ENCODE measurements at places on chromosomes 4 and X.

- no peak for DNase-seq
These were observed 168.6 kb downstream of the NEK1 start for GRCh38 chr4:169443748-169444147.

GRCh38 chrX:42027367-42028000 lies 104.1 kb upstream of the CASK start:
- no peak for DNase-seq

DNA sequence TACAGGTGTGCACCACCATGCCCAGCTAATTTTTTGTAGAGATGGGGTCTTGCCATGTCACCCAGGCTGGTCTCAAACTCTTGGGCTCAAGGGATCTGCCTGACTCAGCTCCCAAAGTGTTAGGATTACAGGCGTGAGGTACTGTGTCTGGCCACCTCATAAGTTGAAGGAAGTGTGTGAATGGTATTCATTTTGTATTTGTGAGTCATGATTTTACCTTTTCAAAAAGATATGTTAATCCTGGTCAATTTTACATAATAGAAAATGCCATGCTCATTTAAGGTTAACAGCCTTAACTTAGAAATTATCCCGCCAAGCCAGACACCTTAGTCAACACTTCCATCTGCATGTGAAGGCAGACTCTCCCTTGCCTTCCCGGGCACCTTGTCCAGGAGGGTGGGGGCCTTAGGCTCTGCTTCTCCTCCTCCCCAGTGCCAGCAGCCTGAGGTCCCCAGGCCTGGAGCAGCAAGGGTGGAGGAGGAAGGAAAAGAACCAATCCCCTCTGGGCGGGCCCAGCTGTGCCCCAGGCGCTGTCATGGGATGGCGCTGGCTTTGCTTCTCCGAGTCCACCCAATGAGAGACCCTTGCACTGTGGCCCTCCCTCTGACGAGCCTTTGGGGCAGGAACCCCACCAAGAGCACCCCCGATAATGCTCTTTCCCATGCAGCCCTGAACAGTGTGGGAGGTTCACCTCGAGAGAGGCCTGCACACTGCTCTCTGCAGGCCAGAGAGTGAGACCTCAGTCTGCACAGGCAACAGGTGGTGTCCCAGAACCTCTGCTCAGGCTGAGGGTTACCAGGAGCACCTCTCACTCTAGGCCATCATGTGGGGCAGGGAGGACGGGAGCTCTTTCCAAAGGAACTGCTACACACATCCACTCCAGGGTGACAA lies 37.3 kb downstream of the RNF212 start:
- no peak for DNase-seq

- no peak for DNase-seq
These were observed 106.2 kb downstream of the HDAC8 start for GRCh38 chrX:72466493-72466892.

DNA sequence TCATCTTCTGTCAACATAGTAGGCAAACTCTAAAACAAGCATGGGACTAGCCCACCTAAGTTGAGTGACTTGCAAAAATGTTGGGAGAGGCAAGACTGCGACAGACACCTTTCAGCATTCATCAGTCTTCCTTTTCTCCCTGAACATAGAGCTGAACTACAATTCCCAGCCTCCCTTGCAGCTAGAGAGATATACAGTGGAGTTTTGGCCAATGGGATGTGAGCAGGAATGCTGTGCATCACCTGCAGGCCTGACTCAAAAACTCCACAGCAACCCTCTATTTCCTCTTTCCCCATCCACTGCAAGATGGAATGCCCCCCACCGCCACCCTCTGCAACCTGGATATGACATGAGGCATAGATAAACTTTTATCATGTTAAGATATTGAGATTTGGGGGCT lies 66.5 kb downstream of the PDHA1 start:
- DNase-seq = no peak

GRCh38 chrX:149641835-149642234 lies 10.2 kb upstream of the TMEM185A start:
- no peak for DNase-seq

DNA sequence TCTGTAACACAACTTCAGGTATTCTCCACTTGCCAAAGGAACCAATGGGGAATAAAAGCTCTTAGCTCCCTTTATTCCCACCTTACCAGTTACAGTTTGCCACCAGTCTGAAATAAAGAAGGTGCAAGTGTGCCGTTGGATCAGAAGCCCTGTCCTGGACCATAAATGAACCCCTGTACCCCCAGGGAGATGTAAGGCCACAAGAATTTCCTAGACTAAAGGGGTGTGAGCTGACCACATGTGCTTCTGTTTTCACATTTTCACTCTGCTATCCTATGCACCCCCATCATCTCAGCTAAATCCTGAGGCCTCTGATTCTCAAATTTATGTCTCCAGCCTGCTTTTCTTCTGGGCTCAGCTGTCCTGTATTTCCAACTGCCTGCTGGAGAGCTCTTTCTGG lies 221.2 kb downstream of the SPRY1 start:
- no peak for DNase-seq

GRCh38 chrX:42530027-42530426 lies 247.9 kb downstream of the PPP1R2C start:
- DNase-seq = no peak

- peak; percentile 38 for DNase-seq
These were observed 133.1 kb downstream of the AKAP4 start for GRCh38 chrX:50067435-50068284.

DNA sequence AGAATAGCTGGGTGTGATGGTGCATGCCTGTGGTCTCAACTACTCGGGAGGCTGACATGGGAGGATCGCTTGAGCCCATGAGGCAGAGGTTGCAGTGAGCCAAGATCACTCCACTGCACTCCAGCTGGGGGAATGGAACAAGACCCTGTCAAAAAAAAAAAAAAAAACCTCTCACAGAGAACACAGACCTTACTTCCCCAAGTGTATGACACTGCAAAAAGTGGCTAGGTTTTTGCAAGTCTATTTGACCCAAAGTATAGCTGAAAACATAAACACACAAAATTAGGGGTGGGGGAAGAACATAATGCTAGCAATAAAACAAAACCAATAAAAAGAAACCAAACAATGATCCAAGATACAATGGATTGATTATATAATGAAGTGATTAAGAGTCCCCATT lies 6.7 kb downstream of the LAMP2 start:
- no peak for DNase-seq

GRCh38 chrX:11290416-11291102 lies 2.7 kb upstream of the AMELX start:
- DNase-seq = no peak

DNA sequence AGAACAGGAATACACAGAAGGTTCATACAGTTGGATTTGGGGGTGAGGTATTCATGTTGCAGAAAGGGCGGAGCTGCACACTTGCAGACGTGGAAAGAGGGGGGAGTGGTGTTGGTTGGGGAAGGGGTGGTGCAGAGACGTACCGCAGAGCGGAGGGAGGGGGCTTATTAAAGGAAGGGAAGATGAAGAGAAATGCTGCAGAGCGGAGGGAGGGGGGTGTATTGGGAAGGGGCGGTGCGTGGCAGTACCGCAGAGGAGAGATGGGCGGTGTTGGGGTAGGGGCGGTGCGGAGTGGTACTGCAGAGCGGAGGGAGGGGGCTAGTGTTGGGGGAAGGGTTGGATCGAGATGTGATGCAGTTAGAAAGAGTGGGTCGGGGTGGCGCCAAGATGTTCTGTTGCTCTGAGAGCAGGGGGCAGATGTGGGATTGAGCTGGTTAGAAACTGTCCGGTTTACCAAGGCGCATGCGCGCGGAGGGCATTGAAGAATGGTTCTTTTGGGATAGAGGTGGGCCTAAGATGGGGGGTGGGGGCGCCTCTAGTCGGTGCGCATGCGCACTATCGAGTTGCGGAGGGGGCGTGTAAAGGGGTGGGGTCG lies 900 bp downstream of the TRO start:
- DNase-seq = peak; percentile 79

DNA sequence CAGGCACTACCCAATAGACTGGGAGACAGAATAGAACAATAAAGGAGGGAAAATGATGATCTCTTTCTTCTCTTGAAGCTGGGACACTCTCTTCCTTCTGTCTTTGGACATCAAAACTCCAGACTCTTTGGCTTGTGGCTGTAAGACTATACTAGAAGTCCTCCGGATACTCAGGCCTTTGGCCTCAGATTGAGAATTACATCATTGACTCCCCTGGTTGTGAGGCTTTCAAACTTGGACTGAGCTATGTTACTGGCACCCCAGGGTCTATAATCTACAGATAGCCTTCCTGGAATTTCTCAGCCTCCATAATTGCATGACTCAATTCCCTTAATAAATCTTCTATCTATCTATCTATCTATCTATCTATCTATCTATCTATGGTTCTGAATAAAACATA lies 294.2 kb upstream of the CT83 start:
- no peak for DNase-seq

- DNase-seq = no peak
These were observed 70.7 kb upstream of the TAPT1 start for GRCh38 chr4:16297003-16297402.

DNA sequence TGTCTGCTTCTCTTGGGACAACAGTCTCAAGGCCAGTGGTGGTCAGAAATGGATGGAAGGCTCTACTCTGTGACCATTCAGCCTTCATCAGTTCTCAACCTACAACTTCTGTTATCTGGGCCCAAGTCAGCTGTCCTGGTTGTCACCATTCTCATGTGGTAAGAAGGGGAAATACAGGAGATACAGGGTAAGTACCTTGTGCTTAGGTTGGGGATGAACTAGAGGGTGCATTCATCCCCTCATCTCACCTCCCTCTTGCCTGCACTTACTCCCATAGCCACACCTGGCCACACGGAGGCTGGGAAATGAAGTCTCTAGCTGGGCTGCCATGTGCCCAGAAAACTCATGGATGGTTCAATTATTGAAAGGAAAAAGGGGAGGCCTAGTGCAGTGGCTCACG lies 44.9 kb downstream of the FAM184B start:
- no peak for DNase-seq

DNA sequence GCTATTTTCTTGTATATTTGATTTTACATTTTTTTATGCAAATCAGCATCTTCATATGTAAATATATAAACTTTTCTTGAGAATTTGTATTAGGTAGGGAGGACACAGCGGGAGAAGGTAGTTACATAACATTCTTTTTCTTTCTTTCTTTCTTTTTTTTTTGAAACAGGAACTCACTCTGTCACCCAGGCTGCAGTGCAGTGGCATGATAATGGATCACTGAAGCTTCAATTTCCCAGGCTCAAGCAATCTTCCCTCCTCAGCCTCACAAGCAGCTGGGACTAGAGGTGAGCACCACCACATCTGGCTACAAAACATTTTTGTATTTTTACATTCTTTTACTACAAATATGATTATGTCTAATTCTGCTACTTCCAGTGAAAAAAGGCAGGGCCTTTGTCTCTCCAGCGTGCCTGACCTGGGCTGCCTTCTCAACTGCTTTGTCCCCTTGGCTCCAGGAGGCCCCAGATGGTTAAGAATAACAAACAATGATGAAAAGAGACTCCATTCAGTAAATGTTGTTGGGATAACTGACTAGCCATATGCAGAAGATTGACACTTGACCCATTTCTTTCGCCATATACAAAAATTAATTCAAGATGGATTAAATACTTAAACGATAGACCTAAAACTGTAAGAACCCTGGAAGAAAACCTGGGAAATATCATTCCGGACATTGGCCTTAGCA lies 46.5 kb upstream of the FAT4 start:
- no peak for DNase-seq

DNA sequence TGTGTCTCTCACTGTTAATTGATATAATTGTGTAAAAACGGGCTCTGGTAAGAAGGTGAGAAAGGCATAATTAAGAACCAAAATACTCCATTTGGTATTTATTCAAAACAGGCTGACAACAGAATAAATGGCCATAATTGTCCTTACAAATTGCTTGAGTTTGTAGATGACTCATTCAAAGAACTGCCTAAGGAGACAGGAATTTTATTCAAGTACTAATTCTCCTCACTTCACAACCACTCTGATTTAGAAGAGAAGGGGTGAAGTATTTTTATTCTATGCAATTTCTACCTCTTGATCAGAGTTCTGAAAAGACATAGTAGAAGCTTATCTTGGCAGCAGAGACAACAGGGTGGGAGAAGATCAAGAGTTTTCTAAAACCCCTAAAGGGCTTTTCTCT lies 43.1 kb downstream of the ATP11C start:
- no peak for DNase-seq

DNA sequence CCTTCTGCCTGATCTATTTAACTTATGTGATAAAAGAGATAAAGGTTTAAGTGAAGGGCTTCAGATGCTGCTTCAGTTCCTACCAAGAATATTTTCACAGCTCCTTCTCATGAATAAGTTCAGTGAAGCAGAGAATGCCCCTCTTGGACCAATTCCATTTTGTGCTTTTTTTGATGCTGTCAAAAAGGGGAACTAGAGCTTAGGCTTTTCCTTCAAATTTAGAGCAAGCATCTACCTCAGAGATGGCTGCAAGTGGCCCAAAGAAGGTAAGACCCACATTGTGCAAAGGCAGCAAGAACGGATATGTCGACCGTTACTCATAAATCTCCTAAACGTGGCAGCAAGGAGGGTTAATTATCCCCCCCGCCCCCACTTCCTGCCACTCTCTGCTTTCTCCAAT lies 4.5 kb downstream of the CHRDL1 start:
- DNase-seq = no peak

GRCh38 chrX:22542641-22543040 lies 269.9 kb downstream of the CBLL2 start:
- DNase-seq = no peak

DNA sequence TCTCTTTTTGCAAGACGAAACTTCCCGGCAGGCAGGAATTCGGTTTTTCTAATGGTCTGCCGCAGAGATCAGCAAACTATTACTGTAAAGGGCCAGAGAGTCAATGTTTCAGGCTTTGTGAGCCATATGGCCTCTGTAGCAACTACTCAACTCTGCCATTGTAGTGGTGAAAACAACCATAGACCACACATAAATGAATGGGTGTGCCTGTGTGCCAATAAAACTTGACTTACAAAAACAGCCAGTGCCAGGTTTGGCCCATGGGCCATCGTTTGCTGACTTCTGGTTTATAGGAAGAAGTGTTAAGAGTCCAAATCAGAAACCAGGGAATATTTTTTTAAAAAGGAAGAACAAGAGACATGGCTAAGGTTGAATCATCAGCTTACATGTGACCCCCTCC lies 163.0 kb downstream of the SH3KBP1 start:
- no peak for DNase-seq

GRCh38 chr4:97953171-97953941 lies 189.9 kb downstream of the STPG2 start:
- no peak for DNase-seq

DNA sequence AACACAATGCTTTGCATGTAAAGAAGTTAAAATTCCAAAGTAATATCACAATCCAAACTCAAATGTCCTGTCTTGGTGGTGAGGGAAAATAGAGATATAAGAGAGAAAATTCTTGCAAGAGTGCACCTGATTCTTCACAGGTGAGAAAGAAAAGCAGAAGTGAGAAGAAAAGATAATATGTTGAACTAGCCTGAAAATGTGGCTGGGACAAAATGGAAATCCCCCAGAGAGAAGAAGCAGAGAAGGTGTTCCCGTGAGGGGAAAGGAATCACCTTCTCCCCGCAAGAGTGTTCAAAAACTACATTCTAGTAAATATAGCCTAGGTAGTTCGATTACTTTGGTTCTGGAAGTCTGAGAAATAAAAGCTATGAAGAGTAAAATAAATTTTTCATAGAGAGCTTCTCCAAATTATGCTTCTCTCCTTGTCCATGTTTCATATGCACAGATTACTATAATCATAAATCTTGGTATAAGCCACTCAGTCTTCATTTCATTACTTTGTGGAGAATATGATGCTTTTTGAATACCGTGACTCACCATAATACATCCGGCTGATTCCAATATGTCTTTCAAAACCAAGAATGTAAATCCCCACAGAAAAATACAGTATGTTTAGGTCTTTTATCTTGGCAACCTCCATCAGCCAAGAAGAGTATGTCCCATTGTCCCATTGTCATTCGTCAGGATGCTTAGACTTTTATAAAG lies 63.1 kb downstream of the COX18 start:
- no peak for DNase-seq

- no peak for DNase-seq
These were observed 733.4 kb upstream of the INTU start for GRCh38 chr4:126899331-126899801.
